ENCODE measurements at places on chromosomes 13 and 19. TPM values are rescaled to one million over a fixed set of nuclear protein-coding genes. Genes with fewer than 3 reads are reported as not detected.
A peak's percentile ranks its signal among the peaks of the same experiment; 100 is the strongest.

DNA sequence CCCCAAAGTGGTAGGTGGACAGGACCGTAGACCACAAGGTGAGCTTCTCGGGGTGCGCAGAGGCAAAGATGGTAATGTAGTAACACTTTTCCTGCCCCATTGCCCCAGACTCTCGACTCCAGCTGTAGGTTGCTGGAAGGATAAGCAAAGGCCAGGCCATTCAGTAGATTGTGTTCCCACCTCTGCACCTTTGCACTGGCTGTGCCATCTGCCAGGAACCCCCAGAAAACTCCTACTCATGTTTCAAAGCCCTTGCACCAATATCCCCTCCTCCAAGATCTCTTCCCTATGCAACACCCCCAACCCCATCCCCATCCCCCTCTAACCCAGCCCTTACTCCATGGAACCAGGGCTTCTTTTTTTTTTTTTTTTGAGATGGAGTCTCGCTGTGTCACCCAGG is 18.3 kb downstream of the IL12RB1 start:
- DNase-seq = no peak

DNA sequence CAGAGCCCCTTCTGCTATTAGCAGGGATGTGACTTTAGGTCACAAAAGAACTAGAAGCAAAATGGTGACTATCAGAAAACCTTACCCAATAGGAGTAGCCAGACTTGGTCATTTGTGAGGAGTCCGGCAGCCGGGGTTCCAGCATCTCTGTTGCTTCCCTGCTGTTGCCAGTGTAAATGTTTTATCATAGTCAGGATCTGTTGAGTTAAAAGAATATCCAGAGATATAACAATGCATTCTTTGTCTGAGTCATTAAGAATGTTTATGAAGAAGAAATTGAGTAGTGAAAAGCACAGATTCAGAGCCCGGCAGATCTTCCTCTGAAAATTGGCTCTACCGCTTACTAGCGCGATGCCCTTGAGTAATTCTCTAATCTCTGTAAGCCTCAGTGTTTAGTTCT is 84.2 kb downstream of the COL4A2 start:
- no peak for DNase-seq

GRCh38 chr13:43191546-43191945 is 168.2 kb downstream of the DNAJC15 start:
- no peak for DNase-seq

DNA sequence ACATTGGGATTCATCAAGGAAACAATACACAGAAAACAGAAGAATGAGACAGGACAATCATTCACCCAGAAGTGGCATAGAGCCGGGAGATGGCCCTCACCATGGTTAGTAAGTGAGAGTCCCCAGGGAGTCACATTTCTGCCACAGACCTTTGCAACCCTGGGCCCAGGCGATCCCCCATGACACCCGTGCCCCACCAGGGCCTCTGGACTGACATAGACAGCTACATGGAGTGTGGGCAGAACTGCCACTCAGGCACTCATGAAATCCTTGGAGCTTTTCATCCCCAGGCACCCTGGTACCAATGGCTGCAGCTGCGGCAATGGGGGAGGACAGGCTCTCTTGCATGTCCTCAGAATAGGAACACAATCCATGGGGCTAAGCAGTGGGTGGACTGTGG is 174.5 kb upstream of the TRPC4 start:
- DNase-seq = no peak

DNA sequence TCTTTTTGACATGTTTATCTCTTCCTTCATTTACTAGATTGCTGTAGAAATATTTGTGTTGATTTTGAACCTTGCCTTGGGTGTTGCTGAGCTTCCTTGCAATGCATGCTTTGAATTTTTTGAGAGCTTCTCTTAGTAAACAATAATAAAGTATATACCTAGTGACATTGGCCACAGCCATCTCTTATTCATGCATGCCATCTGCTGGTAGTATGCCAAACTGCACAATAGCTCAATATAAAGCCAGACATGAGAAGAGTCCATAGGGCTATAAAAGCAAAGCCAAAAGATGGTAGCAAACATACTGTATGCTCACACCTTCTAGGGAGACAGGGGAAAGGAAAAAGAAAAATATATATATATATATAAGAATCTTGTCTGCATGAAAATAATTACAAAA is 18.9 kb upstream of the ZSCAN5A start:
- peak; percentile 60 for DNase-seq

- peak; percentile 55 for DNase-seq
Measured at GRCh38 chr13:69857183-69857821, 250.3 kb upstream of the ATXN8OS start.

DNA sequence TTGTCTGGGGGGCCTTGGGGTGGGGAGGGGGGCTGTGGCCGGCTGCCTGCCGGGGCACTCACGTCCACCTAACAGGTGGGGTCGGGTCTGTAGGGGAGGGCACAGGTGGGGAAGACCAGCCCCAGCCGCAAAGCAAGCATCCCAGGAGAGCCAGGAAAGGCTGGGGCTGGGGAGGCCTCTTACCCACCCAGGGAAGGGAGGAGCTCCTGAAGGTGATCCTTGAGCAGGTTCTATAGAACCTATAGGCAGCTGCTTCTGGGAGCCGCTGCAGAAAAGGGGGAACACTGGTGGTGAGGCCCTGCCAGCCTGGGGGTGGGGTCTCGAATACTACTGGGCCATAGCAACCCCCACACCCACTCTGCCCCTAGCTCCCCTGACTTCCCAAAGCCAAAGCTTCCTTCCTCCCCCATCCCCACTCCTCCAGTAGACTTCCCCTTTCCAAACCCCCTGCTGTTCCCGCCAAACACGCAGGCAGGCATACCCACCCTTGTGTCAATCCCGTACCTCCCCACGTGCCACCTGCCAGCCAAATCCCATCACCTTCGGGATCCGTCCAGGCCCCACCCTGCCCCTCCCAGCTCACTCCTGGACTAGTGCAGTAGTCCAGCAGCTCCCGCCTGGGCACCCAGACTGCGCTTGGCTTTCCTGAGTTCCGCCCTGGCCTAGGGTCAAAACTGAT is 5.6 kb downstream of the KLF16 start:
- DNase-seq = no peak

DNA sequence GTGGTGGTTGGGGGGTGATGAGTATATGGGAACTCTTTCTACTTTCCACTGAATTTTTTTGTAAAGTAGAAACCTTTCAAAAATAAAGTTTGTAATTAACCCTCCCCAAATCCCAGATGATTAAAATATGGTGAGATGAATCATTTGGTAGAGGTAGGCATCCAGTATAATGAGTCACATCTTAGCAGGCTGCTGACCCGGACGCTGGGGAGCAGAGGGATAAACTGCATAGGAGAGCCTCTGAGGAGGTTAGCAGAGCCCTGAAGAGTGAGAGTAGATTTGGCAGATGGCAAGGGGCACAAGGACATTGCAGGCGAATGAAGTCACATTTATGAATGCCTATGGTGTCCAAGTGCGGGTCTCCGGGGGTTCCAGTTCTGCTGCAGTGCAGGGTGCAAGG is 293.8 kb downstream of the FGF9 start:
- no peak for DNase-seq

- no peak for DNase-seq
Measured at GRCh38 chr13:34671137-34671536, 270.9 kb upstream of the NBEA start.

DNA sequence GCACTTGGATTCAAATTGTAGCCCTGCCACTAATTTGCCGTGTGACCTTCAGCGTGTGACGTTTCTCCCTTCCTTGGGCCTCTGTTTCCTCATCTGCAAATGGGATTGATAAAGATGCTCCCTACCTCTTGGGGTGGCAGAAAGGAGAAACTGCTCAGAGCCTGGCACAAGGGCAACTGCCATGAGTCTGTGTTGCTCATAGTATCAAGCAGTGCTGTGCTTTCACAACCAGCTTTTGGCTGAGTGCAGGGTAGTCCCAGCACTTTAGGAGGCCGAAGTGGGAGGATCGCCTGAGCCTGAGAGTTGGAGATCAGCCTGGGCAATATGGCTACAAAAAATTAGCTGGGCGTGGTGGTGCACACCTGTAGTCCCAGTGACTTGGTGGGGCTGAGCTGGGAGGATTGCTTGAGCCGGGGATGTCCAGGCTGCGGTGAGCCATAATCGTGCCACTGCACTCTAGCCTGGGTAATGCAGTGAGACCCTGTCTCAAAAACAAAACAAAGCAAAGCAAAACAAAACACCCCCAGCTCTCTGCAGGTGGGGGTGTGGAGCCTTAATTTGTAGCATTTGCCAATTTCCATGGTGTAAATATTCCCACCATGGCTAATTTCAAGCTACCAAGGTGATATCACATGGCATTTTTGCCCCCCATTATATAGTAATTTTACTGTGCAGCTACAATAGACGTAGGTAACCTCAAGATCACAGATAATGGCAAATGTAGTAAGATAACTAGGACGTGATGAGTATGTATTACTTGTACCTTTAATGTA is 1.6 kb upstream of the MARK4 start:
- DNase-seq = no peak

- no peak for DNase-seq
Measured at GRCh38 chr13:20715330-20715712, 11.8 kb downstream of the IL17D start.

GRCh38 chr19:48023518-48023917 is 20.4 kb downstream of the CABP5 start:
- DNase-seq = no peak

- DNase-seq = no peak
Measured at GRCh38 chr19:17680230-17680722, 7.9 kb downstream of the UNC13A start.

GRCh38 chr19:19860756-19861390 is 4.8 kb upstream of the ZNF253 start:
- DNase-seq = no peak

DNA sequence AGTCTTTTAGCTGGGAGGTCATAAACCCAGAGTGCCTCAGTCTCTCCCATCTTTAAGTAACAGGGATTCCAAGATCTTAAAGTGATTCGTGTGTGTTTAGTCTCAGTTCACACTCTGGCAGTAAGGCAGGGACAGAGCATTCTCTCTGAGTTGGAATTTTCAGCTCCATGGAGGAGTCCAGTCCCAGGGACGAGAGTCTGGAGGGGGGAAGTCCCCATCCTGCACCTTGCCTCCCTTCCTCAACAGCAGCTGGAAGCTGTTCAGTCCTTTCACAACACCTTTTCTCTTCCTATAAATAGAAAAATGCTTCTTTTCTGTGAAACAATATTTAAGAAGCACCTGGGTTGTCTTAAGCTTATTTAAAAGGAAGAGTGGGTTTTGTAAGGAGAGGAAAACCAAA is 82.0 kb downstream of the KLF5 start:
- DNase-seq = no peak

- DNase-seq = no peak
Measured at GRCh38 chr13:76865109-76865508, 21.1 kb downstream of the KCTD12 start.

DNA sequence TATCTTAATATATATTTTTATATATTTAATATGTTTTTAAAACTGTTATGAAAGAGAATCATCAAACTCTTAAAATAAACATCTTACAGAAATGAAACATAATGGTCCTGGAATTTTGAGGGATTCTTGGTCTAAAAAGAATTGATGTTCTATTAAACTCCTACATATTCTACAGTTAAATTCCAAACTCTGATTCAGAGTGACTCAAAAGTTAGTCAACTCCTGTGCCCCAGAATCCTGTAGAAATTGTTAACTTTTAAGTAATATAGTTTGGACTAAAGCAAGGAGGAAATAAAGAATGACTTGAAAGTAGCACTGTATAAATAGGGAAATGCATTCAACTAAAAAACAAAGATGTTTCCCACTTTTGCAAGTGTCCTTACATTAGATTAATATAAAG is 47.7 kb downstream of the FNDC3A start:
- no peak for DNase-seq

GRCh38 chr13:36493046-36493445 is 60.8 kb downstream of the CCNA1 start:
- DNase-seq = no peak

GRCh38 chr19:38360839-38361631 is 13.3 kb upstream of the PSMD8 start:
- DNase-seq = no peak

ATP11A gene
- 5.9 TPM for total RNA-seq

TMEM145 gene
- 0.17 TPM for total RNA-seq

IGSF23 gene
- total RNA-seq = not detected

PTGER1 gene
- 0.52 TPM for total RNA-seq

SHISA7 gene
- total RNA-seq = not detected

WDR88 gene
- not detected for total RNA-seq

All from NCI-H460 (cell line).